Retina (tissue), 1 donor: ENCODE measurements at places on chromosomes 1 and 21.

DNA sequence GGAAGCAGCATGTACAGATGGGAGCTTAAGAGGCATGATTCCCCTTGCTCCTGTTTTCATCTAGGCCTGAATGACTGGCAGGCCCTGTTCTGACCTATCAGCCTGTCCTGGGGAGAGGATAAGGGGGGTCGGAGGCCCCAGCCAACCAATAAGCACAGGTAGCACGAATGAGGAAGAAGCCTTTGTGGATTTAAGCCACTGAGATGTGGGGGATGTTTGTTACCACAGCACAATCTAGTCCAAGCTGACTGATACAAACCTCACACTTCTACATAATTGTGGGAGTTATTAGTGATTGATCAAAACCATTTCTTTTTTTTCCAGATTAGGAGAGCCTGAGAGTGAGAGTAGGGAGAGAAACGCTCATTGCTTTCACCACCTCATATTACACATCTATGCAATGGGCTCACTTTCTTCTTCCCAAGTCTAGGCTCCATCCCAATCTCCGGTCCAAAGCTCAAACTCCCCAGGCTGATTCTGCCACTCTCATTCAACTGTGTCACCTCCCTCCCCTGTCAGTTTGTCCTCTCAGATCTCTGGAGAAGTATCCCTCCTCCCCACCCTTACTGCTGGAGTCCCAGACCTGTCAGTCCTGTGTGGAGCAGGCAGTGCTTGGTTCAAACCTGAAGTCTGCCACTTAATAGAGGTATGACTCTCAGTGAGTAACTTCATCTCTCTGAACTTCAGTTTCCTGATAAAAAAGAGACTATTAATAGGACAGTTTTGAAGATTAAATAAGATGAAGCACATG lies 220.5 kb downstream of the PTPRU start:
- no peak for DNase-seq

DNA sequence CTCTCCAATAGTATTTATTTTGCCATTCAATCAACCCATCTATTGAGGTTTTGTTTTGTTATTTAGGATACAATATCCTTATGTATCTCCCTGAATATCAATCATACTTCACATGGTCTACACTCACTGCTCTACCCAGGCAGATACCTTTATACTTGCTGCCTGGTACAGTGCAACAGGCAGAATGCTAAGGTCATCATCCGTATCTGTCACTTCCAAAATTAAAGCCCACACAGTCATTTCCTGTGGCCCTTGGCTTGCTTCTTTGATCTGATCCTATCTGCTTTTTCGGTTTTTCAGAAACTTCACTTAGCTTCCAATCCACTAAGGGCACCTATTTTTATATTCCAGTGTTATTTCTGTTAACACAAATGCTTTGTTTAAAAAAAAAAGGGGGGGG lies 22.3 kb upstream of the ZZZ3 start:
- DNase-seq, result no peak

DNA sequence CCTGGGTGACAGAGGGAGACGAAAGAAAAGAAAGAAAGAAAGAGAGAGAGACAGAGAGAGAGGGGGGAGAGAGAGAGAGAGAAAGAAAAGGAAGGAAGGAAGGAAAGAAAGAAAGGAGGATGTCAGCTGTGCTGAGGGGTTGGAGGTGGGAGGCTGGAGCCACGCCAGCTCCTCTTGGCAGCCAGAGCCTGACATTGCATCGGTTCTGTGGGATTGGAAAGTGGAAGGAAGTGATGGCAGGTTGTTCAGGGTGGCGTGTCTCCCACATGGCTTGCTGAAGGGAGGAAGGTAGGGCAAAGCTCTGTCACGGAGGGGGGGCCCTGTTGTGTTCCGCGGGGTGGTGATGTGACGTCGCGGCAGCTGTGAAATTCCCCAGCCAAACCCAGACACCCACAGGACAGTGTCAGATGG lies 30.7 kb downstream of the EIF2D start:
- no peak for DNase-seq

DNA sequence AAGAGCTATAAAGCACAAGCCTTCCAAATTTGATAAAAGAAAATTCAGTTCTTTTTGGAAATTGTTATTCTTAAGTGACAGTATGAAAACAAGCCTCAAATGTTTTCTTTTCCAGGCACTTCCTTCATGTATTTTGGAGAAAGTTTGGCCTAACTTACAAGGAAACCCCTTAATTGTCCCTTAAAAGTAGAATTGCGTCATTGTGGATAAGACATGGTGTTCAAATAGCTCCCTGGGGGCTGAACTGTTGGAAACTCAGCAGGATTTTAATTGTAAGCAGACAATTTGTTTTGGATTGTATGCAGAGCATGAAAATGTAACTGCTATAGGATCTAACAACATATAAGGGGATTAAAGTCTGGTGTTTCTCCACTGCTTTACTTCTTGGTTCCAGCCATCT lies 35.4 kb upstream of the FGGY start:
- no peak for DNase-seq

DNA sequence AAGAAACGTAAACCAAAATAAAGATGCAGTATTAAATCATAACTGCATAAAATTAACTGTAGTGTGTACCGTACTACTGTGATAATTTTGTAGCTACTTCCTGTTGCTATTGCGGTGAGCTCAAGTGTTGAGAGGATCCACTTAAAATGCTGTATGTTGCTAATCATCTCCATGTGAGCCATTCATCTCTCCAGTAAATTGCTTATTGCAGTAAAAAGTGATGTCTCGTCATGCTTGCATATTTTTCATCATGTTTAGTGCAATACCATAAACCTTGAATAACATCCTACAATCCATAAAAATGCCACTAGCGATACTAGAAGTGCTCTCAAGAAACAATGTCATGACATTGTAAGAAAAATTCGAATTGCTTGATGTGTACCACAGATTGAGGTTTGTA lies 66.3 kb downstream of the RAVER2 start:
- DNase-seq, result no peak

GRCh38 chr21:43024439-43025136 lies 50.2 kb downstream of the PKNOX1 start:
- no peak for DNase-seq

DNA sequence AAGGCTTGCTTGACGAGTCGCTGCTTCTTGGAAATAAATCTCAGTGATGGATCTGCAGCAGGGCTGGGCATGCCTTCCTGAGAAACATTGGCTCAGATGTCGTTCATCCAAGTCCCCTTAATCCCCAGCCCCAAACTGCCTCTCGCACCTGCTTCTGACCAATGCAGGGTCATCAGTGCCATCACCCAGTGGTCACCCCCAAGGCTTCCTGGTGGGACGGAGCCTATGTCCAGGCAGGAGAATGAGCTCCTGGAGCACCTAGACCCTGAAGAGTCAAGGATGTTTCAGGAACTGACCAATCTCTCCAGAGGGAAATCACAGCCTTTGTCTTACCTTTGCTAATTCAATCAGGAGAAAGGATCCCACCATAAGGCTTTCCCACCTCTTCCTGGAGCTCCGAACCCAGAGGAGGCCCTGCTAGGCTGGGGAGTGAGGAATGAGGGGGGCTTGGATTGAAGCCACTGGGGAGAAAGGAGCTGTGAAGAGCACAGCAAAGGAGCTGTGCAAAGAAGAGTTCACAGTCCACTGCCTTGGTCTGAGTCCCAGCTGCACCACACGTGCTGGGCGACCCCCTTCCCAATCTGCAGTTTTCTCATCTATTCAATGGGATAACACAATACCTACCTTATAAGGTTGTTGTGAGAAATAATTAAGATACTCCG lies 416.1 kb downstream of the NPHP4 start:
- no peak for DNase-seq

DNA sequence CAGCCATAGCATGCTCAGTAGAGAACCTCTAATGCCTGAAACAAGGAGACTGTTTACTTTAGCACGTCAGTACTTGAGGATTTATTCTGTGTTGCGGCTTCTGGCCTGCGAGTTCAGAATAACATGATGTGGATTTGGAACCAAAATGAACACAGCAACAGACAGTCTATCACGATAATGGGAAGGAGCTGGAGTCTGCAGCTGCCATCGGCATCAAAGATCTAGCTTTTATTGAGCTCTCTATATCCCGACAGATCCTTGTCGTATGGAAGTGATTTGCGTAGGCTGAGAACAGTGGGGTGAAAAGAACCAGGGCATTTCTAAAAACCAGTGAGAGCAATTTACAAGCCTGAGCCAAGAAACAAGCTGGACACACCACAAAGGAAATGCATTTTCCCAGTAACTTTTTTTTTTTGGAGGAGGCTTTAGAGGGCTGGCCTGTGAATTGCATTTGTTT lies 294.2 kb downstream of the KIF26B start:
- DNase-seq, result no peak

DNA sequence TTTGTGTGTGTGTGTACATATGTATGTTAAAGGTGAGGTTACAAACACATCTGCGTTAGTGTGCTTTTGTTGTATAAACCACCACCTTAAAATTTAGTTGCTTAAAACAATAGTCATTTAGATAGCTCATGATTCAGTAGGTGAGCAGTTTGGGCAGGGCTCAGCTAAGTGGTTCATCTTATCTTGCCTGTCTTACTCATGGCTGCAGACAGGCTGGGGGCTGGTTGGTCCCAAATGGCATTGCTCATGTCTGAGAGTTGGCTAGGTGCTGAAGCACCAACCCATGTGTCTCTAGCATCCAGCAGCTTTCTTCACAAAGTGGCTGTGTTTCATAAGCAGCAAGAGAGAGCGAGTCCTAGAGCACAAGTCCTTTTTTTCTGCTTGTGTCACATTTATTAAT lies 91.4 kb downstream of the MACF1 start:
- no peak for DNase-seq

DNA sequence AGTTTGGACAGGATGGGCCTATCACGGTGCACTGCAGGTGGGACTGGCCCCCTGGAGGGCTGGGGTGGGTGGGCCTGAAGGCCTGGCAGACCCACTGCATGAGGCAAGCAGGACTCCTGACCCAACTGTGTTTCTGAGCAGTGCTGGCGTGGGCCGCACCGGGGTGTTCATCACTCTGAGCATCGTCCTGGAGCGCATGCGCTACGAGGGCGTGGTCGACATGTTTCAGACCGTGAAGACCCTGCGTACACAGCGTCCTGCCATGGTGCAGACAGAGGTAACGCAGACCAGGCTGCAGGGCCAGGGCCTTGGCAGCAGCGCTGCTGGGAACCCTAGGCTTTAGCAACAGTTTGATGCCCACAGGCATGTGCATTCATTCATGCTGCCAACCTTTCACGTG lies 29.0 kb upstream of the KDM4A start:
- DNase-seq, result no peak

GRCh38 chr1:9441451-9442133 lies 97.7 kb upstream of the SLC25A33 start:
- peak; percentile 60 for DNase-seq

- DNase-seq, result no peak
These were observed 7.5 kb upstream of the PLCH2 start for GRCh38 chr1:2468540-2468939.

DNA sequence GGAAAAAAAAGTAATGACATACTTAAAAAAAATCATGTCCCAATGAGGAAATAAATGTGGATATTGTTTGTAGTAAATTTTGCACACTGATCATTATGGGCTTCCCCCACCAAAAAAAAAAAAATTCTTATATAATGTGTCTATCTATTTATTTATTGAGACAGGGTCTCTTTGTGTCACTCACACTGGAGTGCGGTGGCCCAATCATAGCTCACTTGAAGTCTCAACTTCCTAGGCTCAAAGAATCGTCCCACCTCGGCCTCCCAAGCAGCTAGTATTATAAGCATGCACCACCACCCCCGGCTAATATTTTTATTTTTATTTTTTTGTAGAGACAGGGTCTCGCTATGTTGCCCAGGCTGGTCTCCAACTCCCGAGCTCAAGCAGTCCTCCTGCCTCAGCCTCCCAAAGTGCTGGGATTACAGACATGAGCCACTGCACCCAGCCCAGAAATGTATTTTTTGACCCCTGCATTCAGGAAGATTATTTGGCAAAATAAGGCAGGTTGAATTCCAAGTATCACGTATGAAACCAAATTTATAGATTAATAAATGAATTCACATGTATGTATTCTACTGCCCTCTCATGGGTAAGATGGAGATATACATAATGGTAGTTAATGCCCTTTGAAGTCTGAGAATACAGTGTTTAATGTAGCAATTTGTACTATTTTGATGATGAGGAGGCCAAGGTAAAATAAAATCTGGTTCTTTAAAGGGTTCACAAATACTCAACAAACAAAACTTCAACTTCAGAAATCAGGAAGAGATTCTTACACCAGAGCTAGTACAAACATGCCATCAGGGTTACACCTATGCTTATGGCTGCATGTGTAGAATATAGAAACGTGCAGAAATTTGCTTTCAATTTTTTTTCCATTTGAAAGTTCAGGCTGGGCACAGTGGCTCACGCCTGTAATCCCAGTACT lies 1.4 kb upstream of the DENND2C start:
- DNase-seq, result peak; percentile 9

GRCh38 chr1:16300436-16300835 lies 51.8 kb downstream of the FBXO42 start:
- DNase-seq, result no peak

DNA sequence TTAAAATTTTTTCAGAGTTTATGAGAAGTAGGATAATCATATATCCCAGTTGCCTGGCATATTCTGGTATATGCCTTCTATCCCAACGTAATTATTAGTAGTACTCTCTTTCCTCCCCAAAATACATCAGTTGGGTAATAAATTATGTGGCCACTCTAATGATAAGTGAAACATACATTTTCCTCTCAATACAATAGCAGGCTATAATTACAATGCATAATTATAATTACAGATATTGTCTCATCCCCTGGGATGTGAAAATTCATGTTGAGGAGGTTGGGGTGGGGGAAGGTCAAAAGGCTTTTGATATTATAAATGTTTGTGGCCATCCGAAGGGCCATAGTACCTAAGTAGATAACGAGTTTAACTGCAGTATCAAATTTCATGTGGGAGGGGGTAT lies 277.1 kb downstream of the ST6GALNAC3 start:
- no peak for DNase-seq

- DNase-seq, result no peak
These were observed 379 bp downstream of the RER1 start for GRCh38 chr1:2391931-2392509.

DNA sequence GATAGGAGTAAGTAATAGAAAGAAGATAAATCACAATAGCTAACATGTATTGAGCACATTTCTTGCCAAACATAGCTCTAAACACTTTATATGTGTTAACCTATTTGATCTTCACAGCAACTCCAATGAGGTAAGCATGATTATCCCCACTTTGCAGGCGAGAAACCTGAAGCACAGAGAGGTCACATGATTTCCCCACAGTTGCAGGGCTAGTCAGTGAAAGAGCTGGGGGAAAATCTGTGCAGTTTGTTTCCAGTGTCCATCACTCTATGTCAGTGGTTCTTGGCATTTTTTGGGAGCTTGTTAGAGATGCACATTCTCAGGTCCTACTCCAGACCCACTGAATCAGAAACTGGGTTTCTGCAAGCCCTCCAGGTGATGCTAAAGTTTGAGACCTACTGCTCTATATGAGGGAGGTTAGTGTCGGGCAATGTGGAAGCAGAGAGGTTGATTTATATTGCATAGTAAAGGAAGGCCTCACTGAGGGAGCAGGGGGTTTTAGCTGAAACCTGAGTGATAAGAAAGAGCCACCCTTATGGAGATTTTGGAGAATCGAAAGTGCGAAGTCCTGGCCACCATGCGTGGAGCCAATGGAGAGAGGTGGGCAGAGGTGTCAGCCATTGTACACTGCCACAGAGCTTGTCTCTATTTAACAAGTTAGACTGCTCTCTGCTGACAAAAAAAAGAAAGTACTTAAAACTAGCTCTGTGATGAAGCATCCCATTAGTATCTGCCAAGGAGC lies 20.9 kb downstream of the MCOLN3 start:
- DNase-seq, result peak; percentile 7
